NCI-H2107 (cell line): ENCODE measurements at places on chromosomes 16 and 17.

DNA sequence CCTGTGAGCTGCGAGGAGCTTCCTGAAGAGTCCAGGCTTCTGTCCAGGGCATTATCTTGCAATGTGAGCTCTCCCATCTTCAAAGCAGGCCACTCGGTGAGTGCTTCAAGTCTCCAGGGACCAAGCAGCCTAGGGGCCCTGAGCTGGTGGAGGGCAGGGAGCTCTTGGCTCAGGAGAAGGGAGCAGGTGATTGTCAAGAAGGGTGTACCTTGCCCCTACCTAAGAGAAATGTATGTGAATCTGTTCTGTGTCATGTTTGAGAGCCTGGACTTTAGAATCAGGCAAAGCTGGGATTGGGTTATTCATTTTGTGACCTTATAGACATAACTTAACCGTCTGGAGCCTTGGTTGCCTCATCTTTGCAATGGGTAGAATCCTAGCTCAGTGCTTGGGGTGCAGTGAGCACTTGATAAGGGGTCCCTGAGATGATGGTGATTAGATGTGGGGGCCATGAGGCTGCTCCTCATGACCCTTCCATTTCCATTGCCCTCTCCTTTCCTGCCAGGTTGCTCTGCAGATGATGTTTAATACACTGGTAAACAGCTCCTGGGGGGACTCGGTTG is 15.9 kb downstream of the ZNF768 start:
- DNase-seq: no peak

GRCh38 chr17:33073416-33073815 is 81.8 kb downstream of the SPACA3 start:
- DNase-seq: no peak

DNA sequence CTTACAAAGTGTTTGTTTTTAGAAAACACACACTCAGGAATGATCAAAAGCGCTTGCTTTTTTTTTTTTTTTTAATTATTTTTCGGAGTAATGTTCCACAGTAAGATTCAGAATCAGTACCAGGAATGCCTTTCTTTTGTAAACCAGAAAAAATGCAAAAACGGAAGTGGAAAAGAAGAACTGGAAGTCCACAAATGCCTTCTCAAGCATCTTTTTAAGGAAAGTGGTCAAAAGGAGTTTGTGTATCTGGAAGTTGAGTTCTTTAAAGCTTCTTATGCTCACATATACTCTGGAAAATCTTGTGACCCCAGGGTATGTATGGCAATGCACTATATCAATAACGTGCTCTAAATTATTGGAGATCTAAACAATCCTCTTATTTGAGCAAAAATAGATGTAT is 126.0 kb downstream of the ABCA8 start:
- DNase-seq: no peak

GRCh38 chr16:27640277-27640600 is 90.3 kb downstream of the KATNIP start:
- no peak for DNase-seq

DNA sequence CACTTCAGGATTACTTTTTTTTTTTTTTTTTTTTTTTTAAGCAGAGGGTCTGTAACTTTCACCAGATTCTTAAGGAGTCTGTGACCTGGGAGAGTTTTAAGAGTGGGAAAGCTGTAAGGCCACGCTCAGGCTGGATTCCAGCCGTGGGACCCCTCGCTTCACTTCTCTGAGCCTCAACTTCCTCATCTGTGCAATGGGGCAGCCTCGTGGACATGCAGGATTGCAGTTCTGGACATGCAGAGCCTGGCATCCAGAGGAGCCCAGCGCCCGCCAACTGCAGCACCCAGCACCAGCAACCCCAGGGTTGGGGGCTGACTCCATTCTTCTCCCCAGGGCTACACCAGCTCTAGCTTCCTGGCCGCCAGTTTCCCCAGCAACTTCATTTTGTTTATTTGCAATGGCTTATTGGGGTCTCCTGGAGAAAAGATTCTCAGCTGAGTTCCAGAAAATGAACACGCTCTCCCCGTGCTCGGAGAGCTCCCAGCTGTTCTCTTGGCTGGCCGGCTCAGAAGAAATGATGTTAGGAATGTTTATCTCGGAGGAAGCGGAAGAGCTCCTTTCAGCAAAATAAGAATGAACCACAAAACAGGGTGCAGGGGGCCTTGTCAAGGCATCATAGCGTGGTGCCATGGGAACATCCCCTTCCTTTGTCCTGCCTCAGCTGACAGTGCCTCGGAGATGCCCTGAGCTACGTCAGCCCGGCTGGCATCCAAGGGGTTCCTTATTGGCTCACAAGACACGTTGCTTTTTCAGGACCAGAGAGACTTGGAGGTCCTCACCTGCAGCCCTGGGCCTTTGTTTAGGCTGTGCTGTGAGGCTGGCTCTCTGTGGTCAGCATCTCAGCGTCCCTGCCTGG is 22.9 kb upstream of the ZCCHC14 start:
- no peak for DNase-seq

DNA sequence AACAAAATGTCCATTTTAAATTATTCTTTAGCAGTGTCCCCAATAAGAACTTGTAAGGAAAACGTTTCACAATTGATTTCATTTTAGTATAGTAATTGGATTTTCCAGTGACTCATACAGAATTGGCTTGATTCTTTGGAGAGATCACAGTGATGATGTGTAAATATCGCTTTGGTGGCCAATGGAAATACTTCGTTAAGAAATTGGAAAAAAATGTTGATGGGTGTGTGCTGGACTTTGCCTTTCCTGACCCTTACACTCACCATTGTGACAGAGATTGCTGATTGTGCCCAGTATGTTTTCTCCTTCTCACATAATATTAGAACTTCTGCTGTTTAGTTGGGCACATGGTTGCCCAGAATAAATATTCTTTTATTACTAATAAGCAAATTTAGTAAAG is 7.4 kb upstream of the EFCAB13 start:
- DNase-seq: no peak

DNA sequence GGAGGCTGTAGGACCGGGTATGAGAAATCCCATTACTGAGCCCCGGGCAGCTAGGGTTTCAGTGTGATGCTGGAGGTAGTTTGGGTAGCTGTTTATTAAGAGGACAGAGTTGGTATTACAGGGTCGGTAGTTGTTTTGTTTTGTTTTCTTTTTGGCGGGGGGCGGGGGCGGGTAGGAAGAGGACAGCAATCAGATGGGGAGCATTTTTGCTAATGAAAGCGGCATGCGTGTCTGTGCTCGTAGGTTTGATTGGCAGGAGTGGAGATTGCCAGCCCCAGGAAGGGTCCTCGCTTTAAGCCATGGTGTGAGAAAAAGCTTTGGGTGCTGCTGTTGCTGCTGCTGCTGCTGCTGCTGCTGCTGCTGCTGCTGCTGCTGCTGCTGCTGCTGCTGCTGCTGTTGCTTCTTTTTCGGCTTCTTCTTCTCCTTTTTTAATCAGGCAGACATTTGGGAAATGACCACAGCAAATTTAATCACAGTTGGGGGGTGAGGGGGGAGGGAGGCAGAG is 498.5 kb upstream of the ZFHX3 start:
- no peak for DNase-seq

DNA sequence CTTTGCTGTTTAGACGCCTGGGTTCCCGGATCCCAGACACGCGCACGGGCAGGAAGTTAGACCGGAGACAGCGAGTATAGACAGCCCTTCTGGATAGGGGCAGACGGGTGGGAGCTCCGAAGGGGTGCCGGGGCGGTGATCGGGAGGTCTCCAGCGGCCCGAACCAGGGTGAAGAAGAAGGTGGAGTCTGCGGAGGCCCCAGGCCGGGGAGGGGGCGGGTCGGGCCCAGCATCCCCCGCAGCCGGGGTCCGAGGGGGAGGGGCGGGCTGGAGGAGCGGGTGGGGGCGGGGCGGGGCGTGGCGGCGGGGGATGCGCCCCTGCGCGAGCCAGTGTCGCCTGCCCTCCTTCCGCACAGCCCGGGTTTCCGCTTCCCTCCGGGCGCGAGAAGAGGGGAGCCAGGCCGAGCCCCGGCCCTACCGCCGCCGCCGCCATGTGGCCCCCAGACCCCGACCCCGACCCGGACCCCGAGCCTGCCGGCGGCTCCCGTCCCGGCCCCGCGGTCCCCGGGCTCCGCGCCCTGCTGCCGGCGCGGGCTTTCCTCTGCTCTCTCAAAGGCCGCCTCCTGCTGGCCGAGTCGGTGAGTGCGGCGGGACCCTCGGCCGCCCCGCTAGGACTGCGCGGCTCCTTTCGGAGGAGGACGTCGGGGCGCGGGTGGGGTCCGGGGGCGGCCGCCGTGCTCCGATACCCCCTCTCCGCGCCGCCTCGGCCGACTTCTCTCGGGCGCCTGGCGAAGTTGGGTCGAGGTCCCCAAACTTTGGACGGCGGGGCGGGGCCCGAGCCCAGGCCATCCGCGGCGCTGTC is at the start of gene CMTM3:
Gene CMTM3, plus strand, starts transcription at position 329 of the 801 bp plus-strand sequence. Its CDS starts 102 bp downstream, at position 431.
- DNase-seq: no peak

GRCh38 chr17:9383826-9384225 is 191.8 kb downstream of the STX8 start:
- DNase-seq: no peak

- no peak for DNase-seq
These were observed 11.7 kb downstream of the NKIRAS2 start for GRCh38 chr17:42031584-42031983.

GRCh38 chr16:8751481-8752311 is 45.7 kb downstream of the TMEM186 start:
- DNase-seq: no peak

- DNase-seq: peak; percentile 48
These were observed 64.6 kb upstream of the CRHR1 start for GRCh38 chr17:45719335-45720071.

DNA sequence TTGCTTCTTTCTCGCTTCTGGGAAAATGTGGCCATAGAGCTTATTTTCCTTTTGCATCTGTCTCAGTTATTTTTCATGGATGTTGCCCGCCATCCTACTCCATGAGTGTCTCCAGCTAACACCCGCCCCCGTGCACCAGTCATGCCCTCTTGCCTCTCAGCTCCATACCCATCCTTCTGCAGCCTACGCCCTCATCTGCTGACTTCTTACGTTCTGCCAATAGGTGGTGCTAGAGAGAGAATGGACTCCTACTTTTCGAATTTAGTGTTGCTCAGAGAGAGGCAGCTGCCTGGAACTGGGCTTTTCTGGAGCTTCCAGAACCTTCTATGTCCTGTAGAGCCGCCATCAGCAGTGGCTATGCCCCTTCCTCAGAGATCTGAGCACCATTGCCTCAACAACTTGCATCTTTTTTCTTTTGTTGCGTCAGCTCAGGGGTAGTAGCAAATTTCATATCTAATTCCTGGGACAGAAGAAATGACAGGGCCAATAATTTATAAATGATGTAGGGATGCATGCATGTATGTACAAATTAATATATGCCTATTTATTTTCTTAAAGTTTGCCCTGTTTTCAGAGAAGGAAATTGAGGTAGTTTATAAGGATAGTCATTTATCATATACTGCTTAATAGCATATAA is 119.7 kb upstream of the MYOCD start:
- no peak for DNase-seq

GRCh38 chr16:1458977-1459341 is 14.6 kb upstream of the CCDC154 start:
- no peak for DNase-seq

DNA sequence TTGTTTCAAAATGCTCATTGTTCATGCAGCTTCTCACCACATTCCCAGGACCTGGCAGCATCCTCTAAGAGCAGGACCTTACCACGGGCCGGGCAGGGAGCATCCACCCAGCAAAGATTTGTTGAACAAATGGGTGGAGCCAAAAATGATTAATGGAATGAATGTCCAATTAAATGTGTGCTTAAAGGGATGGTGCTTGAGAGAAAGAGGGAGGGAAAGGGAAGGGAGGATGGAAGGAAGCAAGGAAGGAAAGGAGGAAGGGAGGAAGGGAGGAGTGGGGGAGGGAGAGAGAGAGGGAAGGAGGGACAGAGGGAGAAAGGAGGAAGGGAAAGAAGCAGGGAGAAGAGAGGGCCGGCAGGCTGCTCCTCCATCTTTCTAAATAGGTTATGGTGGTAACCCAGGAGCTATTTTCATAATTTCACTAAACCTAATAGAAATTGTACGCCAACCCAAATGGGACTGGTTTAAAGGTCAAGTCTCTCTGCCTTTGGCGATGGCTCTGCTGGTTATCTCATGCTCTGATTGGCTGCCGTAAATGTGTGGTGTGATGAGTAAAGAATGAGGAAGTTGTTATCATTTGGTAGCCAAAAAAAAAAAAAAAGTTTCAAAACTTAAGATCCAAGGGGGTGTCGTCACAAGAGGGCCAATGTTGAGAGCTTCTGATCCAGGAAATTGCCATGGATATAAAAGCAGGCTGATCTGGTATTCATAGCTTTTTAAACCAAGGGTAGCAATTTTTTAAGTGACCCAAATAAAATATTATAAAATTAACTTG is 126.7 kb upstream of the FOXF1 start:
- no peak for DNase-seq

- DNase-seq: no peak
These were observed 22.5 kb downstream of the KCTD19 start for GRCh38 chr16:67304020-67304419.

DNA sequence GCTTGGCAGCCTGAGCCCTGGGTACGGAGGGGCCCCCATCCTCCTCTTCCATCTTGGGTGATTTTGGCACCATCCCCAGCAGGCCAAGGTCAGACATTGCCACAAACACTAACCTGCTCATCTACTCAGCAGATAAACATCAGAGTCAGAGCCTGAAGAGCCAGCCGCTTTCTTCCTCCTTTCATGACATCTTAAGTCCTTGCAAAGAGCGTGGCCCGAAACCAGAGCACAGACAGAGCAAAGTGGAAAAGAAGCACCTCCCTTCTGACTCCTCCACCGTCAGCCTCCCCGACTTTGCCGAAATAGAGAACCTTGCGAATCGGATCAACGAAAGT is 60.4 kb upstream of the RPH3AL start:
- no peak for DNase-seq

- DNase-seq: no peak
These were observed 22.1 kb downstream of the FCSK start for GRCh38 chr16:70476272-70477020.

DNA sequence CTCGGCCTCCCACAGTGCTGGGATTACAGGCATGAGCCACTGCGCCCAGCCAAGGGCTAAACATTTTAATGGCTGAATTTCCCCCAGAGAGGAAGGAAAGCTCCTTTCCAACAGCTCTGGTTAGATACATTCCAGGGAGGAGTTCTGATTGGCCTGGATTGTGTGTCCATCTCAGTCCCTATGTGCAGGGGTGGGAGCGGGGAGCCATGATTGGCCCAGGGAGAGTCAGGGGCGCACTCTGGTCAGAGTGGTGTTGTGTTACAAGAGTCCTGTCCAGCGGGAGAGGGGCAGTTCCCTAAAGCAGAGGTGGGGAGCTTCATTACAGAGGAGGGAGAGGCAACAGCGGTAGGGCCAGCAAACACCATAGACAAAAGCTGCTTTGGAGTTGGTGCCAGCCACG is 75.0 kb downstream of the RAP1GAP2 start:
- no peak for DNase-seq

GRCh38 chr16:74698222-74698621 is 2.4 kb downstream of the MLKL start:
- DNase-seq: no peak
